HepG2 (cell line): ENCODE measurements at places on chromosomes 13 and 19. TPM values are rescaled to one million over a fixed set of nuclear protein-coding genes. Genes with fewer than 3 reads are reported as not detected.
A peak's percentile ranks its signal among the peaks of the same experiment; 100 is the strongest.

The C13orf46 gene
- total RNA-seq = not detected in 2 replicates

The FXYD1 gene
- not detected in 2 replicates for total RNA-seq

GRCh38 chr19:12884926-12885748, 1.9 kb downstream of the KLF1 start:
- peak; percentile 29 for DNase-seq
- H3K4me3 ChIP-seq = peak overlapping the region; percentile 48
- peaks cover 36% of the 10 kb centered on the region for H3K4me1 ChIP-seq
- peaks cover 18% of the 10 kb centered on the region; the same call in 2 of the 3 replicates for H3K27me3 ChIP-seq

DNA sequence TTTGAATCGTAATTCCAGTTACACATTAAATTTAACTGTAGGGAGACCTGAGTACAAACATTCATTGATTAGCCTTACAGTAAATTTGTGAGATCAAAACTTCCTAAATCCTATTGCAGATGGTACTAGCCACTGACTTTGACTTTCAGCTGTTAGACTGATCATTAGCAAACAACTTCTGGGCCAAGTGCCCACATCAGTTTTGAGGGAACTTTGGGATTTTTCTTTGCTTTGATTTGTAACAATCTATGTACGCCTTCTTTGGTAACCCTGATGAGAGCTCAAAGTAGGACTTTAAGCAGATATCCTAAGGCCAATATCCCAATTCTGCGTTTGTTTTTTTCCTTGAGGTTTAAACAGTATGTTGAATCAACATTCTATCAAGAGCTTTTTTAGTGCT, 131.5 kb downstream of the DLEU7 start:
- H3K36me3 ChIP-seq = peaks cover 1% of the 10 kb centered on the region
- no peaks in the 10 kb centered on the region for H3K4me1 ChIP-seq
- DNase-seq = no peak
- H3K4me3 ChIP-seq = no peak overlapping the region
- no peak overlapping the region for H3K27ac ChIP-seq

The DACH1 gene
- not detected in 2 replicates for total RNA-seq

The ZNF541 gene
- 0.04 TPM in 1 of 2 replicates, not detected in the other for total RNA-seq

The NFKBIB gene
- total RNA-seq = 13.8 and 14.9 TPM in 2 replicates

- no peak overlapping the region for H3K4me3 ChIP-seq
- H3K4me1 ChIP-seq = peaks cover 20% of the 10 kb centered on the region
- H3K27me3 ChIP-seq = peaks cover 36% of the 10 kb centered on the region; the same call in 2 of the 3 replicates
- no peak for DNase-seq
- no peaks in the 10 kb centered on the region for H3K36me3 ChIP-seq
Observed at GRCh38 chr13:52374873-52375411, 31.0 kb downstream of the THSD1 start.

DNA sequence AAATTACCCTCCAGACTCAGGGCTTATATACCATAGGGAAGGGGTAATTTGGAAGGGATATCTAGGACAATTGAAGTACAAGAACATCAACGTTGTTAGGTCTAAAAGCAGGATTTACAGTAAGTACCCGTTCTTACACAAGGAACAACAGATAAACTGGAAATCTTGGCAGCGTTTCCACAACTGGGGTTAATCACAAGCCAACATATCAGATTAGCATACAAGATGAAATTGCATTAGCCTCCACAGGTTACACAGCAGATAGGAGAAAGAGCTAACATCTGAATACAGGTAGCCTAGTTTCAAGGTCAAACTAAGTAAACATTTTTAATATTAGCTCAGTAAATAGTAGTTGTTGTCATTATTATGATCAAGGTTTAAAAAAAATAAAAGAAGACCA, 1214.0 kb upstream of the PCDH20 start:
- no peak overlapping the region for H3K27ac ChIP-seq
- no peaks in the 10 kb centered on the region for H3K36me3 ChIP-seq
- no peaks in the 10 kb centered on the region for H3K27me3 ChIP-seq
- DNase-seq = no peak
- H3K4me3 ChIP-seq = no peak overlapping the region

The ANKRD24 gene
- total RNA-seq = 0.13 TPM in 1 of 2 replicates, not detected in the other

The IGFL2 gene
- total RNA-seq = not detected in 2 replicates

DNA sequence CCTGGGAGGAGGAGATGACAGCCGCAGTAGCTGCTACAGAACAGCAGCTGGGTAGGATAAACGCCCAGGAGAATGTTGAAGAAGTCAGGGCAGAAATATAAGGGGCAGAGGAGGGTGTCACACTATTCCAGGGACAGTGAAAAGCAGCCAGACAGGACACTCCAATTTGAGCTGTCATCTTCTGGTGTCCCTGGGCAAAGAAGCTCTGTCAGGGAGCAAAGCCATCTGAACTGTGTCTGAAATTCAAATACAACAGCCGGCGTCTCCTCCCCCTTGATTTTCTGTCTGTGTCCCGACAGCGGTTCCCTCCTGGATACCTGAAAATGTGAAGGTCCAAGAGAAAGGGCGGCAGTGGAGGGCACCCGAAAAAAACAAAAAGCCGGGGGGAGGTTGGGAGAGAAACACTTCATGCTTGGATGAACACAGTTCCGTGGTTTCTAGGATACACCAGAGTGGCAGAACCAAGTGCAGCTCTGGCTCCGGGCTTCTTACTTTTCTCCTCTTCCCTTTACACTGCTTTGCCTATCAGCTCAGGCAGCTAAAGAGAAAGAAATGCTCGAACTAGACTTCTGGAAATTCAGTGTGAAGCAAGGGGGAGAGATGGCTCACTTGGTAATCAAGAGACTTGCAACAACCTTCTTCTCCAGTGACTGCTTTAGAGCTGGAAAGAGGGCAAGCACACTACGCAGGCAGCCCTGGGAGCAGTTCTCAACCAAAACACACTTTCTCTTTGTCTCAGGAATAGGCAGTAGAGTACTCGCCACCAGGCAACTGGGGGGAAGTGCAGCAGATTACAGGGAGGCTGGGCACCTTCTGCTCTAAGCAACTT, 465.6 kb downstream of the ITGBL1 start:
- H3K27ac ChIP-seq = no peak overlapping the region
- H3K36me3 ChIP-seq = no peaks in the 10 kb centered on the region
- no peak overlapping the region for H3K4me3 ChIP-seq
- no peaks in the 10 kb centered on the region; the same call in none of the 2 replicates for H3K27me3 ChIP-seq

- no peaks in the 10 kb centered on the region for H3K27me3 ChIP-seq
- no peak overlapping the region for H3K4me3 ChIP-seq
- H3K27ac ChIP-seq = no peak overlapping the region
- DNase-seq = peak; percentile 53
Observed at GRCh38 chr19:48102870-48103751, 7.5 kb downstream of the PLA2G4C start.

The ZIC5 gene
- total RNA-seq = 0.02 TPM in 1 of 2 replicates, not detected in the other

The SYNGR4 gene
- not detected in 2 replicates for total RNA-seq

The PABPC3 gene
- 0.04 and 0.06 TPM in 2 replicates for total RNA-seq

The NLRP4 gene
- total RNA-seq = not detected in 2 replicates

GRCh38 chr13:108273429-108274118, 4.1 kb downstream of the TNFSF13B start:
- DNase-seq = no peak
- H3K27ac ChIP-seq = no peak overlapping the region
- no peak overlapping the region for H3K4me3 ChIP-seq
- H3K4me1 ChIP-seq = peaks cover 12% of the 10 kb centered on the region; the same call in 1 of the 2 replicates
- H3K27me3 ChIP-seq = no peaks in the 10 kb centered on the region

- no peak overlapping the region for H3K27ac ChIP-seq
- H3K27me3 ChIP-seq = no peaks in the 10 kb centered on the region
- DNase-seq = no peak
- no peak overlapping the region for H3K4me3 ChIP-seq
- H3K4me1 ChIP-seq = no peaks in the 10 kb centered on the region
- H3K36me3 ChIP-seq = no peaks in the 10 kb centered on the region
Observed at GRCh38 chr13:86554066-86554465, 754.8 kb upstream of the SLITRK6 start.
